ENCODE measurements at places on chromosomes 7 and 10.

DNA sequence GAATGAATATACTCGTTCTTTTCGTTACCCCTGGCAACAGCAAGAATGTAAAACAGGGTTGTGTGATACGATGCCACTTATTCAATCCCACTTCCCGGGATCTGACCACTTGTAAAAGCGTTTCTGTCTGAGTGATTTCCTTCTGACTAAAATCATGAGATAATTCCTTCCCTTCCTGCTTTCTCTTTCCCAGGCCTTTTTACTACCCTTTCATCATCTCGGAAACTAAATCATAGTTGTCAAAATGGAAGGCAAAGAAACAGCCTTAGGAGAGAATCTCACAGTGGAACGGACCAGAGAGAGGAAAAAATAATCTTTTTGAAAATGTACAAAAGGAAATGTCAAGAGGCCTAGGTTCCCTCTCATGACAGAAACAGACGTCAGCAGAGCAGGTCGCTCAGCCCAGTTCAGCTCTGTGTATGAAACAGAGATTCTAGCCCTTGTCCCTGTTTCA lies 29.8 kb downstream of the DIP2C start:
- DNase-seq, result no peak

- DNase-seq, result no peak
These were observed 158.2 kb upstream of the PTPRZ1 start for GRCh38 chr7:121714559-121715303.

DNA sequence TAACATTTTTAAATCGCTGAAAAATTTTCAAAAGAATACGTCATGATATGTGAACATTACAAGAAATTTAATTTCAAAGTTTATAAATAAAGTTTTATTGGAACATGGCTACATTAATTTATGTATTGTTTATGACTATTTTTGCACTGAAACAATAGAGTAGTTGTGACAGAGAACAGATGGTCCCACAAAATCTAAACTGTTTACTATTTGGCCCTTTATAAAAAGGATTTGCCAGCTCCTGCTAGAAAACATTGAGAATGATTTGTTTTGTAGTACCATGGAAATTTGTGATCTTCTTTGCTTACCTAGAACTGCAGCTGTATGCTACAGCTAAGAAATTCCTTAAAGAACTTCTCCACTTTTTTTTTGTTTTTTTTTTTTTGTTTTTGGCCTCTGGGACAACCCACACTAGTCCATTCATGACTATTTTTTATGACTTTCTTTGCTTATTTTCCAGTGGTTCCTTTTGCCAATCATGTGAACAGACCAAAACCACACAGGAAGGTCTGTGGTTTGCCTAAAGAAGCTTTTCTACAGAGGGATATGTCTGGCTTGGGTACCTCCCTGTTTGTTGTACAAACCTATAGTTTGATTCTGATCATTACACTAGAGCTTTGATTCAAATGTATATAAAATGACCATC lies 55.7 kb downstream of the ST7 start:
- DNase-seq, result no peak

DNA sequence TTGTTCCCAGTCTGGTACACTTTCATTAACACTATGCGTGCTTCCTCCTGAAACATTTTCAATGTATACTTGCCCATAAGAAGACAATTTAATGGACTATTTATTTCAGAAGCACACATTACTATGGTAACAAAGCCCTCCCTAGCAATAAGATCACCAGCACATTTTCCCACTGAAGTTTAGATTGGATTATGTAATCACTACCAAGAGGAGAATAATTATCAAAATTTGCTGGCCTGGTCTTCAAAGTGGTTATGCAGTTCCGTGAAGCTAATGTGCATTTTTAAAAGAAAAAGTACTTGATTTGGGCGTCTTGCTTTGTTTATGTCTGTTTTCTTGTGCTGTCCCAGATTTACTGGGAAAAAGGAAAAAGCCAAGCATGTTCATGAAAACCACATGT lies 61.9 kb downstream of the AP3M1 start:
- no peak for DNase-seq

GRCh38 chr7:17044861-17045260 lies 163.1 kb upstream of the AGR3 start:
- no peak for DNase-seq

DNA sequence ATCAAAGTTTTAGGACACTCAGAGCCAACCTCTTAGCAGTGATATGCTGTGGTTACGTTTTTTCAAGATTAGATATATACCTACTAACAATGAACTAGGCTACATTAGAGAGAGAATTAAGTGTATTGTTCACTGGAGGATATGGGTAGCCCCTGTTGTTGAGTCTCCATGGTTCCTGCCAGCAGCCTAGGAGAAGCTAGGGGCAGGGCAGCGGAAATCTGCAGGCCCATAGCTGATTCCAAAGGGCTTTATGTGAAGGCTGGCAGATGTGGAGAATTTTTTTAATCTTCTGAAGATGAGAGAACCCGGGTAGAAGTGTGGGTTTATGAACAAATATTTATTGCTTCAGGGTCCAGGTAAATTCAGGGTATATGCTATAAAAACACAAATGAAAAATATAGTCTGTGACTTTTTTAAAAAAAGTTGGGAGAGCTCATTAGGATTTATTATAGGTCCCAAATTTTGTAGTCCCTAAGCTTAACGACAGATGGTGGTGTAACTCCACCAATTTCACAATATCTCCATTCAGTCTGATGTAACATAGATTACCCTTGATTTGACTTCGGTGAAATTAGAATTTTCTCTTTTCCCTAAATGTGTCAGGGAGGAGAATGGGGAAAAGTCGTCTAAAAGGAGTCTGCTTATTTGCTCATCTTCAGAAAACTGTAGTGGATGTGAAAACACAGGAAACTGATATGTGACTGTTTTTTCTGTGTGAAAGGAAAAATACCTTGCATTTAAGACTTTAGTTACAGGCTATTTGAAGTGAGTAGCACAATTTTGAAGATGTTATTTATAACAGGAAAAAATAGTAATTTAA lies 163.0 kb upstream of the PPP1R3A start:
- peak; percentile 79 for DNase-seq

GRCh38 chr10:132316133-132316532 lies 8.4 kb upstream of the STK32C start:
- no peak for DNase-seq

DNA sequence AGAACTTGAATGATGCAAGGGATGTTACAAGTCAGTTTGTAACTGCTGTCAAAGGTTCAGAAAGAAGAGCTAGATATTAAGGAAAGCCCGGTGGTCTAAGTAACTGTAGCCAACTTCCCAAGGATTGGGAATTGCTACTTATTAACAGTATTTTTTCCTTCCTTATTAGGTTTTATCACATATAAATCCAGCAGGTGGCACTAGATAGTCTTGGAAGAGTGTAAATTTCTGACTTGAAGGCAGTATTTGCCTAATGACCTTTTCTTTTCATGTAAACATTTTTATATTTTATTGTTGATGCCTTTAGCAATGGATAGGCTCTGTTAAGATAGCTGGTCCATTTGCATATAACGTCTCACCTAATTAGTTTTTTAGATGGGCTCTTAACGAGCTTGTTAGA lies 51.2 kb downstream of the ANLN start:
- peak; percentile 17 for DNase-seq

- peak; percentile 75 for DNase-seq
These were observed 79.1 kb upstream of the MPP7 start for GRCh38 chr10:28381903-28382347.

DNA sequence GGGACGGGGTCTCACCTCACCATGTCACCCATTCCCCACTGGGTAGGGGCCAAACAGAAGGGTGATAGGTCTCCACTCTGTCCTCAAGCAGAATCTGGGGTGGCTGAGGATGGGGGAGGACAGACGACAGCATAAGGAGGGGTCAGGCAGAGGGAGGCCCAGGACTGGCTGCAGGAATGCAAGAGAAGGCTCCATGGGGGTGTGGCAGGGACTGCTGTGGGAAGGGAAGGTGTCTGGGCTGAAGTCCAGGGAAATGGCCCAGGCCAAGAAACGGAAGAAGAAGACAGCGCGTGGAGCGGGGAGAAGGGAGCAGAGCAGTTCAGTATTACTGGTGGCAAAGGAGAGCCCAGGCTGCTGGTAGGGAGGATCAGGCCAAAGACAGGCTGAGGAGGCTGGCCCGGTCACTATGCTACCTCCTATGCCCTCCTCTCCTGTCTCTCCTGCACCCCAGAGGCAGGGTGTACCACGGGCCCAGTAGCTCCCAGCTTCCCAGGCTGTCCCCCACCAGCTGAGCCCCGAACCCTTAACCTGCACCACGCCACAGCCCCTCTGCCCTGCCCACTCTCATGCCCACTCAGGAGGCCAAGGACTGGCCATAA lies 60.9 kb downstream of the GRB10 start:
- DNase-seq, result no peak

- peak; percentile 1 for DNase-seq
These were observed 119.2 kb downstream of the MBL2 start for GRCh38 chr10:52653263-52653909.

DNA sequence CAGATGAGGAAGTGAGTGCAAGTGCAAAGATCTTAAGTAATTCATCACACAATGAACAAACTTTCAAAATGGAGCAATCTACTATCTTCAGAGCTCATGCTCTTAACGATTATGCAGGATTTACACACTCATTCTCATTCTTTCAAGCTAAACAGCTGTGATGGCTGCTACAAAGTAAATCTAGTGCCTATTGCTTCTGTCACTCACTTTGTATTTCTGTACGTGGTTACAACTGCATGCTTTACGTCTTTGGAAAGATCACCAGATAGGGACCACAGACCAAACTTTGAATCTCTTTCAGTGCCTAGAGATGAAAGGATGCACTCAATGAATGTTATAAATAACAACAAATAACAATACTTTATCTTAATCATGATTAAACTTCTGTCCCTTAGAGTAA lies 194.6 kb downstream of the MAGI2 start:
- DNase-seq, result no peak

- DNase-seq, result no peak
These were observed 610.1 kb upstream of the ANKRD30A start for GRCh38 chr10:36515319-36515718.

DNA sequence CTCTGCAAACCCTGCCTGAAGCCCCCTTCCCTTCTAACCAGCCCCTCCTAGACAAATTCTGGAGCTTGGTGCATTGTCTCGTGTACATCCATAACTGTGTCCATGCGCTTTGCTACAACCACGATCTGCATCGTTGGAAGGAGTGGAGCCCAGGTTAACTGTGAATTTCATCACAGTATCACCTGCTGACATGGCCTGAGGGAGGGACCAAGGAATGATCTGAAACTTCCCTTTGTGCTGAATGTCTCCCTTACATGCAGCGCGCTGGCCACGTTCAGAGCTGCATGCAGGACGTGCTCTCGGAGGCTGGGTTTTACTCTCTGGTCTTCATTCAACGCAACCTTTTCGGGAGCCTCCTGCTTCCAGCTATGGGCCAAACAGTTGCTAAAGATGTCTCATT lies 222.3 kb downstream of the CUX1 start:
- DNase-seq, result no peak

DNA sequence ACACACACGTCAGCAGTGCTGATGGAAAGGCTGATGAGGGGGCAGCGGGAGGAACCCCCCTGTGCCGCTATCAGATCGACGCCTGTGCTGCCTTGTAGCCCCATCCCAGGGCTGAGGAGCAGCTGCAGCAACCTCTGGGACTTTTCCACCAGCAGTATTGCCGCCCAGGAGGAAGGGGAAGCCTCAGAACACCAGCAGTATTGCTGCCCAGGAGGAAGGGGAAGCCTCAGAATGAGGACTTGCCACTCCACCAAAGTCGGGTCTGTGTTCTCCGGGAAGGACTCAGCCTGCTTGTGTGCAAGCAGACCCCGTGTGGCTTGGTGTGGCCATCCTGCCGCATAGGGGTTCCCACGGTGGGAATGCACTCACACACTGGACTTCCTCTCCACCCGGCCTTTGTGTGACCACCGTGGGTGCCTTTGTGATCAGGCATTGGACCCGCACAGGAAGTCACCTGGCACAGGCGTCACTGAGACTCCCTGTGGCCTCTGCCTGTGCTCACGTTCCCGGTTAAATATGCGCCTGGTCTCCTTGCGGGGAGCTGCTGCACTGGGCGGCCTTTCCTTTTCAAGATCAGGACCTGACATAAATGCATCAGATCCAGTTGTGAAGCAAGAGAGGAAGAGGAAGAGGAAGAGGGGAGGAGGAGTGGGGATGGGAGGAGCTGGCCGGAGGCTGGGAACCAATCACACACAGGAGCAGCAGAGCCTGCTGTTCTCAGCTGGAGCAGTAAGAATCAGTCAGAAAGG lies 248.5 kb downstream of the DNAJB6 start:
- no peak for DNase-seq

DNA sequence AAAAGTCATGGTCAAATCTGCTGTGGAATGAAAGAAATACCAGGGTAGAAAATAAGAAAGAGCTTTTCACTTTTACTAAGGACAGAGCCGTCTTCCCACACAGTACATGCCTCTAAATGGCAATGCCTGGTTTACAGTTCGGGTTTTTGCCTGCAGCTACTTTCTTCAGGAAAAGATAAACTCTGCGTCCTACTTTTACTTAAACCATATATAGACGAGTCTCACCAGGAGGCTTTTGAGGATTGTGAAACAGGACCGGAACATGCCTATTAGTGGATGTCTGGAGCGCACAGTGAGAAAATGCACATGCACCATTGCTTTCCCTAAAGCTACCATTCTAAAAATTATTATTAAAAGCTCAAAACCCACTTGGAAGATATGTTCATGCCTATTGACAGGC lies 70.5 kb downstream of the KLF6 start:
- DNase-seq, result no peak

DNA sequence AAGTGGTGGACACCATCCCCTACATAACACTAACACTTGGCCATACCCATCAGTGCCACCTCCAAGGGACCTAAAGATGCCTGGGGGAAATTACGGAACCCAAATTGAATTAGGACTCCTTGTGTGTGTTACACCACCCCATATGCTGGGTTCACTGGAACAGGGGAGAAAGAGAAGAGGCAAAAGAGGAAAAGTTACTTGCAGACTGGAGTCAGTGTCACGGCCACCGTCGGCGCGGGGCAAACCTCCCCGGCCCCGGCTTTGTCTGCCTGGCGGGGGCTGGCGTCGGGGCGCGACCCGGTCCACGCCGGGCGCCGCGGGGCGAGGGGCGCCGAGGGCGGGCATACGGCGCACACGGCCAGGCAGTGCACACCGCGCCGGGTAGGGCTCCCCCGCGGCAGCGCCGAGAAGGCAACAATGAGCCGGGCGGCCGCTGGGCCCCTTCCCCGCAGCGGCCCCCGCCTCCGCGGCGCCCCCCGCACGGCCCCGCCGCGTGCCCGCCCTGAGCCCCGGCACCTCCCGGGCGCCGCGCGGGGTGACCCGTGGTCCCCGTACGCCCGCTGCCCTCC lies 171.1 kb downstream of the FAM107B start:
- no peak for DNase-seq

DNA sequence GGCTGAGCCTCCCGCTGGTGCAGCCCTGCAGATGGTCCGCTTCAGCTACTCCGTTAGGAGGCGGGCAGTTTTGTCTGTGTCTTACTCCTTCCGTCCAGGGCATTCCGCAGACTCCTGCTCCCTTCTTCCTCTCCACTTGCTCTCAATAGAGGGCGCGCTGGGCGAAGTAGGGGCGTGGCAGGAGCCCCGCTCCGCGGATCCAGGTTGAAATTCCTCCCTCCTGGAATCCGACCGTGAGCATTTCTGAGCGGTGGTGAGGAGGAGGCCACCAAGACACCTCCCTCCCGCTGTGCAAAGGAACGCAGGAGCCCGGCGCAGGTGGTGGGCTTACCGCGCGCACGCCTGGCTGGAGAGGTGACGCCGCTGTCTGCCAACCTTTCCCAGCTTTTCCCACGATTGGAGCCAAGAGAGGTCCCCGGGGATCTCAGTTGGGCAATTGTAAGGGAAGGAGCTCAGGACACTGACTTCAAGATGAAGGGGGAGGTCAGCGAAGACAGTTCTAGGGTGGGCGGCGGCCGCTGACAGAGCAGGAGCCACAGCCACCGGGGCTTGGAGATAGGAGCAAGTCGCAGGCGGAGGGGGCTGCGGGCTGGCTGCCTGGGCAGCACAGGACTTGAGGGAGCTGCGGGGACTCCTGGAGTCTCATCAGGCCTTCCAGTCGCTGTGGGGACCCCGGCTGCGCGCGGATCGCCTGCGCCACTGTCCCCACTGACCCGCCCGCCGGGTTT lies 1011.3 kb downstream of the XPNPEP1 start:
- DNase-seq, result no peak

All from NCI-H2081 (cell line).